Activated naive CD4-positive, alpha-beta T cell (primary cell): ENCODE measurements at places on chromosomes 11 and 22.

DNA sequence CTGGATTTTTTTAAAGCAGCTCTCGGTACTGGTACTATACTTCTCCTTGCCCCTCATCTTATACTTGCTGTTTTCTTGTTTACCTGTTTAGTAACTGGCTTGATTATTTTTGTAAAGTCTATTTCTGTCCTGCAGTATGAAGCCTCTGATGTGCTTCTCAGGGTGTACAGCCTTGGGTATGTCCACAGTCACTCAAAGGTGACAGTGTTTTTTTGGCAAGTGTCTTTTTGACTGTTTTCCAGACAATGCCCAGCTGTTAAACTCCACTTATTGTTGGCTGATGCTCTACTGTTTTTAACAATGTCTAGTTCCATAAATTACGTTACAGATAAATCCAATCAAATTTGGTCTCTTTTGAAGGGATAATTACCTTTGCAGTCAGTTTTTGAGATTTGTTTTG, 475.2 kb downstream of the JRKL start:
- no peak for DNase-seq

DNA sequence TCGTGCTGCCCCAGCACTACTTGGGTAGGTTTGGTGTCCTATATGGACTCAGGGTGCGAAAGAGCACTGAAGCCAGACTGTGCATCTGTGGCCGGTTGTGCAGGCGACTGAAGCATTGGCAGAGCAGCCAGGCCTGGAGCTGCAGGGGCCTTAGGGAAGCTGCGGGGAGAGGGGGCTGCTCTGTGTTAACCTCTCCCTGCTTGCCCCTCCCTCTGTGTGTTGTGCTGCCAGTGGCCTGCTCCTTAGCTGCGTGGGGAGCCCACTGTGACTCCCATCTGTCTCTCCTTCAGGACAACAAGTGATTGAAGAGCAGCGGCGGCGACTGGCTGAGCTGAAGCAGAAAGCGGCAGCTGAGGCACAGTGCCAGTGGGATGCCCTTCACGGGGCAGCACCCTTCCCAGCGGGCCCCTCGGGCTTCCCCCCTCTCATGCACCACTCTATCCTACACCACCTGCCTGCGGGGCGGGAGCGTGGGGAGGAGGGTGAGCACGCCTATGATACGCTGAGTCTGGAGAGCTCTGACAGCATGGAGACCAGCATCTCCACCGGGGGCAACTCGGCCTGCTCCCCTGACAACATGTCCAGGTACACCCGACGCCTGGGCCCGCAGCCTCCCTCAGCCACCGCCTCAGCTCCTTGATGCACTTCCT, 34.3 kb downstream of the TREH start:
- no peak for DNase-seq

GRCh38 chr11:112829971-112830654, 131.1 kb upstream of the NCAM1 start:
- no peak for DNase-seq

DNA sequence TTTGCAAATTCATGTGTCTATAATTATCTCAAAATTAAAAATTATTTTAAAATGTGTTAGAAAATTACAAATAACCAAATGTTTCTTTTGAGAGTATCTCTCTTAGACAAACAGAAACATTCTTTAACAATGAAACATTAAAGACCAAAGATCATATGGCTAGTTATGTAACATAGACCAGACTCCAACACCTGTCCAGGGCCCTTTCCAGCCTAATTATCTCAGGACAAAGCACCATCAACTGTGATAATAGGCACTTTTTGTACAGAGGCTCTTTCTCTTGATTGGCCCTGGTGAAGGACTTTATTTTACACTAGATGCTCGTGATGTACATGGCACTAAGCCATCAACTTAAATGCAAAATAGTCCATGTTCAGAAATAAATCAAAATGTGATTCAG, 5.0 kb upstream of the PLEKHA7 start:
- no peak for DNase-seq

- no peak for DNase-seq
Measured at GRCh38 chr11:59401262-59401552, 25.0 kb downstream of the OR5A2 start.

DNA sequence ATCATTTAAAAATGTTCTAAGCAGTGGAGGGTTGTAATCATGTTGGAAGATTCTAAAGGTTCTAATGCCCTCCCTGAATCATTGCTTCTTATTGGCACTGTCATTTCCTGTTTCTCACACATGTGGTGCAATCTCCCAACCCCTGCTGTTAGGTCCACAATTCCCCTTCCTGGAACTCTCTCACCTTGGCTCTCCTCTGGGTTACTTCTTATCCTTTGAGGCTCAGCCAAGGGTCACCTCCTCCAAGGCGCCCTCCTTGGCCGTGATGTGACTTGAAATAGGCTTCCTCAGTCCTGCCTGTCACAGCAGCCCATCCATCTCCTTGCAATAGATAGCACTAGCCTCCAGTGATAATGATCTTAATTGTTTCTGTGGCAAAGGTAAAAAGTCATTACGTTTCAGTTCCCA, 149.8 kb downstream of the TTC17 start:
- no peak for DNase-seq

DNA sequence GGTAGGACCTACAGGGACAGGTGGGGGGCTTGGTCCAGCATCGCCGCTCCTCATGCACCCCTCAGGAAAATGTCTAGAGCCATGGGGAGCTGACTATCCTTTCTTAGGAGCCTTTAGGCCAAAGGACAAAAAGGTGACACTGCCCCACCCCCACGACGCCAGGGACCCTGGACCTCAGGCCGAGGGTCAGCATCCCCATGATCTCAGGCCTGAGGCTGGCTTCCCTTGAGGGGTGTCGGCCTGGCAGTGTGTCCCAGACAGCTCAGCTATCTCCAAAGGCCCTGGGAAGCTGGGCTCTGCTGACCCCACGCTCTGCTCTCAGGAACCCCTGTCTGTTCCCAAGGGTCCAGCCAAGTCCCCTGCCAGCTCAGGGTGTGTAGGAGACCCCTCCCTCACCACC, 16.3 kb downstream of the MRGPRG start:
- DNase-seq: no peak

GRCh38 chr11:65487467-65488272, 11.2 kb upstream of the MALAT1 start:
- no peak for DNase-seq

DNA sequence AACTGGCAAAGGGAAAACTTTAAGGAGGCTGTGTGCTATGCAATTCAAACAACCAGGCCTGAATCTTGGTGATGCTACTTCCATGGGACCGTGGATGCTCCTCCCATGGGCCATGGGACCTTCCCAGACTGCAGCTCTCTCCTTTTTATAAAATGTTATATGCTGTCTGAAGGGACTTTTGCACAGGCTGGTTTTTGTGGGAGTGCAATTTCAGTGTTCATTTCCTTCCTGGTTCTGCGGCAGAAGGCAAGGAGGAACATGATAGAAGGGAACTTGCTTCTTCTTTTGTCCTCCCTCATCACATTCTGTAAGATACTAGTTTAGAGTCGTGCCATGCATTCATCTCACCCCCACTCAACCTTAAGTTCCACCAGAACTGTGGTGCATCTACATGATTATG, 68.9 kb downstream of the C11orf58 start:
- no peak for DNase-seq

GRCh38 chr22:35540595-35541253, at the start of gene RASD2:
Gene RASD2 (plus strand): TSS chr22:35540831. CDS start chr22:35546810, 5,979 bp downstream.
- no peak for DNase-seq

DNA sequence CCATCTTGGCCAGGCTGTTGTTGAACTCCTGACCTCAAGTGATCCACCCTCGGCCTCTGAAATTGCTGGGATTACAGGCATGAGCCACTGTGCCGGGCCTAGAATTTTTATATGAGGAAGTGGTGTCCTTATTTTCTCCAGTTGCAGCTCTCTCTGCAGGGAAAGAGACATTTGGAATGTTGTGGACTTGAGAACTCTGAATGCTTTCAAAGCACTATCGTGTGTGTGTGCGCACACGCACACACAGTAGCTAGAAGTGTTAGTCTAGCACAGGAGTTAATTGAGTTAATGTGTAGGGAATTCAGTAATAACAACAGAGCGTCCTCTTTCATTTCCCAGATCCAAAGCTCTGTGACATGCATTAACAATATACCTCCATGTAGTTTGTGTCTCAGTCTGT, 164.0 kb upstream of the RASSF10 start:
- DNase-seq: no peak
